ENCODE measurements at places on chromosomes 3 and 15. TPM values are rescaled to one million over a fixed set of nuclear protein-coding genes. Genes with fewer than 3 reads are reported as not detected.

DNA sequence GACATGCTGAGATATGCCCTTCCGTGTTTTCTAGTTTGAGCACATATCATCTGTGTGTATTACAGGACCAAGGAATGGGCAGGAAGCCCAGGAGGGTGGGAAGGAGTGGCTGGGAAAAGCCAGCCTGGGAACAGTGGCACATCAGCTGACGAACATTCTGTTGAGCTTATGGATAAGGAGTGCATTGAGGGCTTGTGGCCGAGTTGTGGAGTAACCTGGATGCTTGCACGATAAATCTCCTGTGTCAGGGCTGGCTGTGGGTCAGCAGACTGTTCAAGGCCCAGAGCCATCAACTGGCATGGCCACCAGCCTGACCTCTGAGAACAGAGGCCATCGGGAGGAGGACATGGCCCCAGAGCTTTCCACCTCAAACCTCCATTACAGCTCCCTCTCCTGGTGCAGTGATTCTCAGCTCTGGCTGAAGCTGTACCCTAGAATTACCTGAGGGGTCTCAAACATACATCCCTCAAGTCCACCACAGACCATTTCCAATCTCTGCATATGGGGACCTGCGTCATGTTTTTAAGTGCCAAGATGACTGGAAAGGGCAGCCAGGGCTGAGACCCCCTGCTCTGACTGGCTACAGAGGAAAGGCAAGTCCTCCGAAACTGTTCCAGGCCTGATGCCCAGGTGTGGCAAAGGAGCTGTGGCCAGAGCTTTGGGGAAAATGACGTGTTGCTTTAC, 4.8 kb upstream of the VILL start:
- no peak for DNase-seq

- no peak for DNase-seq
Observed at GRCh38 chr15:44554934-44555723, 18.2 kb downstream of the EIF3J start.

GRCh38 chr15:65638681-65639089, 16.9 kb downstream of the SLC24A1 start:
- peak; percentile 80 for DNase-seq

GPR149 gene
- not detected for total RNA-seq

GRCh38 chr15:85974742-85975141, 104.9 kb upstream of the AGBL1 start:
- no peak for DNase-seq

DNA sequence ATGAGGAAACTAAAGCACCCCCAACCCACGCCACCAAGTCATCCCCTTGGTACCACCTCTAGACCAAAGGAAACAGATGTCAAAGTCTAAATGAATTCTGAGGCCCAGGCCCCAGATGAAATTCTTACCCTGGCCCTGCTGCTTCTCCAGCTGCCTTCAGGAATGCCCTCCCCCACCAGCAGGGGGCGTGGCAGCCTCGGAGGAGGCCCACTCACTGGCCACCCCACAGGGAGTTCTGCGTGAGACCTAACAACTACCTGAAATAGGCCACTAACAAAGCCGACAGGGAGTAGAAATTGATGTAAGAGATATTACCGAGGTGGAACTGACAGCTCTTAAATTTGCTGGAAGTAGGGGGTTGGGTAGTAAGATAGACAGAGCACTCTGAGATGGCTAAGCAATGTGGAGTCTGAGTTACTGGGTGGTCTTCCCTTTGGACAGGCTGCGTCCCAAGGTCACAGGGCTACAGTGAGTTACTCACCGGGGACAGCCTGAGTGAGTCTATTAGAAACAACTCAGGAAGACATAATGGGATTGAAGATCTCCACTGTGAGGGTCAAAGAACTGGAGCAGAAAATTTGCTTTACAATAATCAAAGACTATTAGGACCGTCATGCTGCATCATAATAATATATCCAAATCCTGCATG, 240.7 kb downstream of the SHOX2 start:
- DNase-seq, result peak; percentile 5

DNA sequence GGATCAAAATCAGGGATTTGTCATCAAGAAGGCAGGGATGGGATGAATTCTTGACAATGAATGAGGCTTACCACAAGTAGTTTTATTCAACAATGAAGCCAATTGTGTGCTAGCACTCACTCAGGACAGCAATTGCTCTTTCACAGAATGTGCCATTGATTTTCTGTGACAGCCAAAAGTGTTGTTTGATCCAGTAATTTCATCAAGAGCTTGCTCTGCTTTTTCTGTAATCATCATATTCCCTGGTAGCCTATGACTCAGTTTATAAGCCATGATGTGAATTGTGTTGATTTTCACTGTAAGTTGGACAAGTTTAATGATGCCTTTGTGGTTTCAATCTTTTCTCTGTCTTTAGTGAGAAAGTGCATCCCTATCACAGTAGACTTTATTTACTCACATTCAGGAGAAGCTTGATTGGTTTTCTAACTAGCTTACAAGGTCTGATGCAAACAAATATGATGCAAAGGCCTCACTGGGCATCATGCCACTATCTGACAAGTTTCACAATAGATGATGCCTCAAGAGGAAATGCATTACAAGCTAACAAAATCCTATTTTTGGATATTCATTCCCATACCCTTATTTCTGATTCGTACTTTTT, 13.6 kb upstream of the CSRNP1 start:
- DNase-seq, result peak; percentile 93

SLC9C1 gene
- total RNA-seq, result not detected

PROS1 gene
- 75.9 TPM for total RNA-seq

CCR3 gene
- not detected for total RNA-seq

ZNF860 gene
- 0.75 TPM for total RNA-seq

PLS1 gene
- 0.45 TPM for total RNA-seq

- peak; percentile 46 for DNase-seq
Observed at GRCh38 chr3:53350652-53351051, 3.3 kb upstream of the DCP1A start.

DNA sequence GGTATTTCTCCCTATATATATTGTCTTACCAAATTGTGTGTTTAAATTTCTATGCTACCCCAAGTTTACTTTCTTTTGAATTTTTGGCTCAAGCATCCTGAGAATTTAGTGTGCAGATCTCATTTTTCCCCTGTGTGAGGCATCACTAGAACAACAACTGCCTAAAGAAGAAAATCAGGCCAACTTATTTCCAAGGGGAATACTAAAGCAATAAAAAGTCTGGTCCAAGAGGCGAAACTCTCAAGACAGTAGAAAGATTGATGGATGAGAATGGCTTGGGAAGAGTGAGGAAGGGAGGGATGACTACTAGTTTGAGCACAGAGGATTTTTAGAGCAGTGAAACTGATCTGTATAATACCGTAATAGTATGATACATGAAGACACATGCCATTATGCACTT, 86.3 kb upstream of the CFAP20DC start:
- DNase-seq, result no peak

DNA sequence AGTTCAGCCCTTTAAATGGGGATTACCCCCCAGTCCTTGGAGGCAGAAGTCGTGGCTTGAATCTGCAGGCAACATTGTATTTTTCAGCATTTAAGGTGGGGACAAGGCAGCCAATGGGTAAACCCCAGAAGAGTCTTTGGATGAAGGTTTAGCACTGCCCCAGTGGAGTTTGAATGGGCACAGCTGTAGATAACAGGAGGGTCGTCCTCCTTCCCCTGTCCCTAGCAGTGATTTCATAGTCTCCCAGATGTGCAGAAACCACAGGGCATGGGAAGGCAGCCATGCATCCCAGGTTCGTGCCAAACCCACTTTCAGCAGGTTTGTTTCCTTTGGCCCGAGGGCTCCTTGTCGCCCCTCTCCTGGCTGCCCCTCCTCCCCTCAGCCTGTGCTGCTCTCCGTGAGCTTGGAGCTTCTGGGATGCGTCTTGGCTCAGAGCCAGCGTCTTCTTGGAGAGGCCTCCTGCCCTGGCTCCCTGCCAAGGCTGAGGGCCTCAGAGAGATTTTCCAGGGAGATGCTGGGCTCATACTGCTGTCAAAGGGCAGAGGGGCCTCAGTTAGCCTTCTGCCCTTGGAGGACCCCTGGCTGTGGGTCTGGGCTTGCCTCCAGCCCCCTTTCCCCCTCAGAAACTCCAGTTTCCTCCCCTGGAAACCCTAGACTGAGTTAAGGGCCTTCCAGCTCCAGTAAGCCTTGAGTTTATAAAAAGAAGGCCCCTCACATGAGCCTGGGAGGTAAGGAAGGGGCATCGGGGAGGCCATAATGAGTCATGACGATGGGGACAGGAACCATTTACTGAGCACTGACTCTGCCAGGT, 48.9 kb upstream of the POLG start:
- peak; percentile 19 for DNase-seq

DNA sequence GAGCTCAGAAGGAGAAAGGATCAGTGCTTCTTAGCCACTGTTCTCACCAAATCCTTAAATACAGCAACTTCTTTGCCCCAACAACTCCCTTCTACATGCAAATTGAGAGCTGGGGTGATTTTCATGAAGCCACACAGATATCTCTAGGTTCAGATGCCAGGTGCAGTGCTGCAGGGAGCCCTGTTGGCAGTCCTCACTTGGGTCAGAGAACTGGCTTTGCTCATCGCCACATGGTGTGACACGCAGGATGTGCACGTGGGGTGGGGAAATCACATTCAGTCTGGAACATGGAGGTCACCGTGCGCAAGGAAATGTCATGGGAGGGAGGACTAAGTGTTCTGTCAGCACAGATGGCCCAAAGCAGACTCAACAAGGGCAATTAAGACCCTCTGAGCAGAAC, 103.8 kb downstream of the WDR76 start:
- DNase-seq, result no peak

- no peak for DNase-seq
Observed at GRCh38 chr15:94000606-94001005, 230.8 kb upstream of the MCTP2 start.
